ENCODE measurements at places on chromosomes 5 and 9. TPM values are rescaled to one million over a fixed set of nuclear protein-coding genes. Genes with fewer than 3 reads are reported as not detected.

DNA sequence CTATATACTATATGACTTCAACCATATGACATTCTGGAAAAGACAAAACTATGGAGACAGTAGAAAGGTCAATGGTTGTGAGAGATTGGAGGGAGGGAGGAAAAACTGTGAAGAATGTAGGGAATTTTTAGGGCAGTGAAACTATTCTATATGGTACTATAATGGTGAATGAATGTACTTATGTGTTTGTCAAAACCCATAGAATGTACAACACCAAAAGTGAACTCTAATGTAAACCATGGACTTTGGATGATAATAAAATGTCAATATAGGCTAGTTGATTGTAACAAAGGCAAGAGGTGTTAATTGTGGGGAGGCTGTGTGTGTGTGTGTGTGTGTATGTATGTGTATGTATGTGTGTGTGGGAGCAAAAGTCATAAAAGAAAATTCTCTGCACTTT lies 10.8 kb upstream of the STOM start:
- no peak for DNase-seq

DNA sequence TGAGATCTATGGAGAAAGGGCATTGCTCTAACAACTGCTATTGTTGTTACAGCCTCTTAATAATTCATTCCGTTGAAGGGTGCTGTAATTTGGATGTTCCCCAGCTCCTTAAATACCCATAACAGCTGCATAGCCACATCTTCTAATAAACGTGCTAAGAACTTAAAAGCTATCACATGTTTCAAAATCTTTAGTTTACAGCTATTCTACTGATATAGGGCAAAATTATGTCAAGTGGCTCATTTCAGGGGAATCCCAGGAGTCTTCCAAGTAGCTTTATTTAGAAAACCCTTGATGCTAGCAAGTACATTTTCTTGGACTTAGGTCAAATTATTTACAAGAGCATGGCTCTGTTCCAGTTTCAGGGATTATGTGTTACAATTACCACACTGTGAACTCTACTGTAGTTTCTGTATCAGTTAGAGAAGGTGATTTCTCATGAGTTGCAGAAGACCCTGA lies 990.4 kb upstream of the ACO1 start:
- DNase-seq: peak; percentile 57

- DNase-seq: peak; percentile 97
Measured at GRCh38 chr5:181191526-181192336, 13.3 kb downstream of the TRIM7 start.

DNA sequence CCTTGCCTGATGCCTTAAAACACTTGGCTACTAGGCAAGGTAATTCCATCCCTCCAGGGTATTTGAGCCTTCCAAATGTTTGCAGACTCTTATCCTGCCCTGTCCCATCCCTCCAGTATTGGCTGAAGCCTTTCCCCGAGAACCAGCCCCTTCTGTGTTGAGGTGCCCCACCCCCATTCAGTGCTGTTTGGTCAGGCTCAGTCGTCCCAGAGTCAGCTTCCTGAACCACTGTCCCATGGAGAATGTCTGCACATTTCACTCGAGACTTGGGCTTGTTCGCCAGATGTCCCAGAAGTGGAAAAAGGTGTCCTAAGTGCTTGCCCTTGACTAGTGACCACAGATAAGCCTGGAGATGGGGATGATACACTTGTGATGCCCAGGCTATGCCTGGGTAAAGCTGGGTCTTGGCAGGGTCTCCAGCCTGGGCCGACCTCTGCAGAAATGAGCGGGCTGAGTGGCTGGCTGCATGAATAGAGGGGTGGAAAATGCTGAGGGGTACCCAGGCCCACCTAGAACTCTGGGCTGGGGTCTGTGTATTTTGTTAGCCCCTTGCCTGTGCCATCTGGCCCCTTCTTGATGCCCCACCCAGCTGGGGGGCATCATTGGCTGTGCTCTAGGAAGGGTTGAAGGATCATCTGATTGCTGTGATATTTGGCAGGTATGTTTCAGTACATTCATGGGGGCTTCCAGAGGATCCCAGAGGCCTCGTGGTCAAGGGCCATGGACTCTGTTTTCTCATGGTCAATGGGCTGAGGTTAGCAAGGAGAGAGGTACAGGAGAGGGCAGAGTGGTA lies 178.4 kb downstream of the MACROH2A1 start:
- no peak for DNase-seq

- DNase-seq: no peak
Measured at GRCh38 chr5:33816791-33817190, 75.0 kb downstream of the ADAMTS12 start.

DNA sequence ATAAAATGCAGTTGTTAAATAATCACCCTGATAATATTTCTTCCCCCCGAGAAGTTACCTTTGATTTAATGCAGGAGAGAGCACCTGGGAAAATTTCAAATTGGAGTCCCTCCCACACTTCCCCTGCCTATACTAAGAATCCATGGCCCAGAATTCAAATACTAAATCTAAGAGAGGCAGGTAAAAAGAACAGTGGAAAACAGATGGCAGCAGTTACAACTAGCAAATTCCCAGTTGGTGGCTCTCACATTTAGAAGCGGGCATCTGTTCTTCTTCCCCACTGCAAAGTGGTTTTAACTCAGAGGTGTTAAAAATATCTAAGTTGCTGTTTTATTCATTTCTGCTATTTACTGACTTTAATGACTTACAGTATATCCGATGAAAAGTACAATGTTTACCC lies 210.4 kb upstream of the ELAVL2 start:
- DNase-seq: no peak

- peak; percentile 62 for DNase-seq
Measured at GRCh38 chr5:32275396-32275741, 37.4 kb downstream of the MTMR12 start.

- DNase-seq: no peak
Measured at GRCh38 chr9:31146485-31147166, 1237.8 kb upstream of the ACO1 start.

GRCh38 chr5:175772747-175773533 lies 98.4 kb upstream of the CPLX2 start:
- no peak for DNase-seq

GRCh38 chr5:135641319-135641718 lies 62.5 kb upstream of the CXCL14 start:
- DNase-seq: no peak

DNA sequence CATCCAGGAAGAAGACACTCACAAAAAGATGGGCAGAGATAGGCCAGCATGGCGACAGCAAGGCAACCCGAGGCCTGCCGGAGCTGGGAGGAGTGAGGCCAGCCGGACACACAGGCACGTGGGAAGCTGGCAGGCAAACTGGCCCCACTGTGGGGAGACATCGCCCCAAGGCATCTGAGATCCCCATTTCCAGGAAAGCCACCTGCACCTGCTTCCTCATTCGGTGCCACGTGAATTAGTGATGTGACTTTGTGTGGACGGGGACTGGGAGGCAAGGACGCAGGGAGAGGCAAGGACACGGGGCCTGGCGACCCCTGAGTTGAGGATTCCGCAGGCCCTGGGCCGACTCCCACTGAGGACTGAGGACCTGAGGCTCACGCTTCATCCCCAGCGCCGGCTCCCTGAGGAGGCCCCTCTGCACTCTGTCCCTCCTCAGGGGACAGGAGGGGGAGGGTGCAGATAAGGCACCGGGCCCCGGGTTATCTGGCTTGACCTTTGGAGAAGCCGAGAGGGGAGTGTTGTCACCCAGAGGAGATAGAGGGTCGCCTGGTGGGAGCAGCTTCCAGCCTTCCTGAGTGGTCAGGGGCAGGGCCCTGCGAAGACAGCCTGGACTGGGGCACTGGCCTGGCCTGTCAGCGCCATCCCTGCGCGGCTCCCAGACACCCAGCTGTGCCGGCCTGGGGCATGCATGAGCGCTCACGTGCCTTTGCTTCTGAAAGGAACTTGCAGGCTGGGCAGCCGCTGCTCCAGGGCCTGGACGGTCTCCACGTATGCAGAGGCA lies 39.7 kb downstream of the NDUFS6 start:
- no peak for DNase-seq

DNA sequence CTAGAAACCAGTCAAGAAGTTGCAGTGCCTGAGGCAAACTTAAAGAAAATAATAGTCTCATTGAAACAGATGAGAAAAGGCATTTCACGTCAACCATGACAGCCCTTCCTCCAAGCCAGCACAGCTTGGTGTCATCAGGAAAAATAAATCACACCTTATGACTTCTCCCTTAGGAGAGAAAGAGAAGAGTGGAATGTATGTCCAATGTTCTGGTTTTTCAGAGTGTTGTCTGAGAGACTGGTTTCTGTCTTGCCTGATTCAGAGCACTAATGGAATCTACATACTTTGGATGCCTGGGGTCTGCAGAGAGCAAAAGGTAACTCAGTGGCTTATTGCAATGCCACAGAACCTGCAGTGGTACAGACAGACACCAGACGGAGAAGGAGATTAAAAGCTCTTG lies 105.5 kb upstream of the PDE4D start:
- no peak for DNase-seq

- DNase-seq: no peak
Measured at GRCh38 chr5:88262116-88262515, 6.5 kb downstream of the TMEM161B start.

DNA sequence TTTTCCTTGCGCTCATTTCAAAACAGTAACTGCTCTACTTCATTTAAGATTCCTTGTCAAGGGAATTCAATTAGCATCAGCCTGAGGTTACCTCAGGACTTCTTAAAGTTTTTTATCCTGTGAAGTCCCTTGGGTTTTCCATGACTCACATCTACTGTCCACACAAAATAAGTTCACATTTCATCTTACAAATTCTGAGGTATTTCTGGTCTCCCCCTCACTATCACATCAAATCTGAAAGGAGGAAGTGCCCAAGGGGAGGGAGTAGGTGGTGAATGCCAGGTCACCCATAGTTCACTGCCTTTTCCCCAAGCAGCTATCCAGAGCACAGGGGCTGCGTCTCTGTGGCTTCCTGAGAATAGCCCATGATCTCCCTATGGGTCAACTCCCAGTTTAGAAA lies 227.1 kb upstream of the NREP start:
- DNase-seq: no peak

- no peak for DNase-seq
Measured at GRCh38 chr5:119382169-119382568, 26.4 kb downstream of the TNFAIP8 start.

The LRRC19 gene
- total RNA-seq: not detected

The MARVELD2 gene
- total RNA-seq: 5.3 TPM

The BTNL3 gene
- 0.58 TPM for total RNA-seq

The FRMD3 gene
- total RNA-seq: 5.1 TPM

The GRM6 gene
- total RNA-seq: not detected

The EHMT1 gene
- total RNA-seq: 171 TPM

The FABP6 gene
- total RNA-seq: 6.1 TPM

The BARHL1 gene
- total RNA-seq: not detected

The DCTN4 gene
- total RNA-seq: 96.3 TPM

The TAS2R1 gene
- total RNA-seq: not detected

The TRIM36 gene
- 6.2 TPM for total RNA-seq

The ST8SIA4 gene
- 7.7 TPM for total RNA-seq

Data from stomach (tissue), 19 donors.